ENCODE measurements at places on chromosomes 2 and 18.

DNA sequence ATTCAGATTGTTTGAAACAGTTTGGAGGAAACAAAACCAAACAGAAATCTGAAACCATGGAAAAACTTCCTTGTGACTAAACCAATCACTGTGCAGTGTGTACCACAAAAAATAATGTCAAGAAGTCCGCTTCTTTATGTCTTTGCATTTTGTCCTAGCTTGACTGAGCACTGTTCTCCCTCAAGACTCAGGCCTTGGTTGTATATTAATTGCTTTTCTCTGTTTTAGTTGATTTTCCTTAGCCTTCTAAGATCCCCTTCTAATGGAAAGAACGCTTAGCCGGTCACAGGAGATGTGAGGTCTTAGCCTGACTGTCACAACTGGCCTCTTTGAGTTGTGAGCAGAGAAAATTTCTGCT, 56.6 kb downstream of the LCLAT1 start:
- DNase-seq, result no peak

DNA sequence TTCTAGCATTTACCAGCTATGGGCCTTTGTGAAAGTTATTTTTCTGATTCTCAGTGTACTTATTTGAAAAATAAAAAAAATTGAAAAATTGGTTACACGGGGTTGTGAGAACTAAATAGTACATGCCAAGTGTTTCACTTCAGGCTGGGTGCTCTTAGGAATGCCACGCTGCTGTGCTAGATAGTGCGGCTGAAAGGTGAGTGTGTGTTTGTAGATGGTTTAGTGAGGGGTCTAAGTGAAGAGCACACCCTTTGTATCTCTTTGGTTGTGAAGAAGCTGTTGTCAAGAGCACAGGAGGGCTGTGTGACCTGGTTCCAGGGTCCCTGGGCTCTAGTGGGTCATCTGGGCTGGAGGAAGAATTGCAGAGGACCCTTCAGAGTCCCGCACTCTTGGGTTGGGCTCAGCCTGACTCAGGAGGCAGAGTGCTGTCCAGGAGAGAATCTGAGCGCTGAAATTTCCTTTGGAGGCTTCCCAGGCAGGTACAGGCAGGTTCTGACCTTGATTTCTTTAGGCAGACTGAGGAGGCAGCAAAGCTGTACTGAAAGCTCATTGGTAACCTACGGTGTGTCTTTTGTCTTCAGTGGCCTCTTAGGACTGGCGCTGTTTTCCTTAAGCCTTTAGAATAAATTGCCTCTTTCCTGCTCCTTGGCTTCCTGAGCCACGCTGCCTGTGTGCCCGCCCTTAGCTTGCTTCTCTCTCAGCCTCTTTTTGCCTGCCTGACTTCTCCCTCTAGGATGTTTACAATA, 44.4 kb downstream of the MAP4K4 start:
- no peak for DNase-seq

DNA sequence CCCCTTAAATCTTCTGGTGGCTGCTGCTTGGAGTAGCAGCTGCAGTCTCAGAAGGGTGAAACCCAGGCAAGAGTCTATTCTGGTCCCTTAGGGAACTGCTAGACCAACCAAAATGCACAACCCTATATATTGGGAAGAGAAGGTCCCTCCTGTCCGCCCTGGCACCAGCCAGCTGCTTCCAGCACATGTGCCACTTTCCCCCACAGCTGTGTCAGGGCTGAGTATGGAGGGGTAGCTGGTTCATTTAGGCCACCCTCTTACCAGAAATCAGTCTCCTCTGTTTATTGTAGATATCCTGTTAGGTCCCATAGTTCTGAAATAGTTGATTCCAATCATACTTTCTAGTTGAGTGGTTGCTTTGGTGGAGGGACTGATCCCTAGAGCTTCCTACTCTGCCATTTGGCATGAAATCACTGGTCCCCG, 68.9 kb downstream of the BIRC6 start:
- DNase-seq, result no peak

- no peak for DNase-seq
Observed at GRCh38 chr2:191231995-191232394, 13.2 kb upstream of the MYO1B start.
